ENCODE measurements at places on chromosomes 11 and 22. TPM values are rescaled to one million over a fixed set of nuclear protein-coding genes. Genes with fewer than 3 reads are reported as not detected.

The MN1 gene
- 0.08 TPM for total RNA-seq

The MRGPRE gene
- total RNA-seq: not detected

The SMC1B gene
- total RNA-seq: 0.24 TPM

The TEX12 gene
- not detected for total RNA-seq

The PDE3B gene
- 17.8 TPM for total RNA-seq

The SMTNL1 gene
- total RNA-seq: not detected

DNA sequence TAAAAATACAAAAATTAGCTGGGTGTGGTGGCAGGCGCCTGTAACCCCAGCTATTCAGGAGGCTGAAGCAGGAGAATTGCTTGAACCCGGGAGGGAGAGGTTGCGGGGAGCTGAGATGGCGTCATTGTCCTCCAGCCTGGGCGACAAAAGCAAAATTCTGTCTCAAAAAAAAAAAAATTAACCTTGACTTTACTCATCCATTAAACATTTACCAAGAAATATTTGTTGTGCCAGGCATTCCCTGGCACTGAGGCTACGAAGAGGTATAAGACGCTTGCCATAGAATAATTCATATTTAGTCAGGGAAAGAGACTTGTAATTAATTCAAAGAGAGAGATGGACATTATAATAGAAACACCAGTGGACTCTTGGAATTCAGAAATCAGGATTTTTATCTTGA lies 13.2 kb upstream of the PAFAH1B2 start:
- no peak for DNase-seq

DNA sequence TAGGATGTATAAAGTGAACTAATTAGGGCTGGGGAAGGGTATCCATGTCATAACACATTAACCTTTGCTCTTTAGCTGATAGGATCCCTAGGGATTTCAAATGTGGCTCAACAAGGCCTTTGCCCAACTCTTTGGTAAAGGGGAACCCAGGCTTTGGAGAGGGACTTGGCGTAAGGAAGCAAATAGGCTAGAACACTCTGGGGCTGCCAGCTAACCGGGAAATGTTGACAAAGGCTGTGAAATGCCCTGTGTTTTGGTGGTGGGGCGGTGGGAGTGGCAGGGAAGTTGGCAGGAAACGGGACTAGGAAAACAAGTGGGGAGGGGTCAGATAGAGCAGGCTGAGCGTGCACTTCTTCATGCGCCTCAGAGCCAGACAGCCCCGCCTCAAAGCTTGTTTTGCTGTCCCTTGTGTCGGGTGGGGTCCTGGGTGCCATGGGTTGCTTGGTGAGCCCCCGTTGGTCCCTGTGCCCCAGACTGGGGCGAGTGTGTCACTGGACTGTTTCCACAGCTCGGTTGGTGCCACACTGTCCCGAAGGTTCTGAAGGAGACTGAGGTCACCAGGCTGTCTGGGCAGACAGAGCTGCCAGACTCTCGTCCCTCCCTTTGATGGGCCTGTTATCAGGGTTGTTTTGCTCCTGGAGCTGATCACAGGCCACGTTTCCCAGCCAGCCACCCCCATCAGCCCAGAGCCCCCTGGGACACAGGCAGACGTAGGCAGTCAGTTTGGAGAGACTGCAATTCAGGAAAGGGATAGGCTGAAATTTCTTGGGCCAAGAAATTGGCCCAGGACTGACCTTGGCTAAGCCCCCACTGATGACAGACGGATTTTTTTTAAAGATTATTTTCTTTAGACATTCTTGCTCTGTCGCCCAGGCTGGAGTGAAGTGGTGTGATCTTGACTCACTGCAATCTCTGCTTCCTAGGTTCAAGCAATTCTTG lies 19.6 kb downstream of the KCTD21 start:
- DNase-seq: no peak

- no peak for DNase-seq
Observed at GRCh38 chr11:1592628-1593027, 5.5 kb downstream of the KRTAP5-2 start.

DNA sequence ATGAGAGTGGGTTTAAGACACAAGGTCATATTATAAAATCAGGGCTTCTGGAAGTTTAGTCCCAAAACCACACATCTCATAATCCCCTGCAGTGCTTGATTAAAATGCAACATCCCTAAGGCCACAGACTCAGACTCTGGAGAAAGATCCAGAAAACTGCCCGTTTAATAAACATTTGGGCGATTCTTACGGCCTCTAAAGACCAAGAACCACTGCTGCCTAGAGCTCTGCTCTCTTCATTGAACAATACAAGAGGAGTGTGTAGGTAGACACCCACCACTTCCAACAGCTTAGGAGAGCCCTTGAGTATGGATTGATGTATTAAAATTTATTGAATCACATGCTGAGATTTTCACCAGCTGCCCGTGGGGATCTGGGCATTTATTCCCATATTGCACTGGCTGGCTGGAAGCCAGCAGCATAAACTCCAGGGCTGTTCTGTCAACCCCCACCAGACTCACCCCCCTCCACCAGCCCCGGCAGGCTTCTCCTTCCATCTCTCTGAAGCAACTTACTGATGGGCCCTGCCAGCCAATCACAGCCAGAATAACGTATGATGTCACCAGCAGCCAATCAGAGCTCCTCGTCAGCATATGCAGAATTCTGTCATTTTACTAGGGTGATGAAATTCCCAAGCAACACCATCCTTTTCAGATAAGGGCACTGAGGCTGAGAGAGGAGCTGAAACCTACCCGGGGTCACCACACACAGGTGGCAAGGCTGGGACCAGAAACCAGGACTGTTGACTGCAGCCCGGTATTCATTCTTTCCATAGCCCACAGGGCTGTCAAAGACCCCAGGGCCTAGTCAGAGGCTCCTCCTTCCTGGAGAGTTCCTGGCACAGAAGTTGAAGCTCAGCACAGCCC lies 749 bp upstream of the BEST1 start:
- DNase-seq: no peak

DNA sequence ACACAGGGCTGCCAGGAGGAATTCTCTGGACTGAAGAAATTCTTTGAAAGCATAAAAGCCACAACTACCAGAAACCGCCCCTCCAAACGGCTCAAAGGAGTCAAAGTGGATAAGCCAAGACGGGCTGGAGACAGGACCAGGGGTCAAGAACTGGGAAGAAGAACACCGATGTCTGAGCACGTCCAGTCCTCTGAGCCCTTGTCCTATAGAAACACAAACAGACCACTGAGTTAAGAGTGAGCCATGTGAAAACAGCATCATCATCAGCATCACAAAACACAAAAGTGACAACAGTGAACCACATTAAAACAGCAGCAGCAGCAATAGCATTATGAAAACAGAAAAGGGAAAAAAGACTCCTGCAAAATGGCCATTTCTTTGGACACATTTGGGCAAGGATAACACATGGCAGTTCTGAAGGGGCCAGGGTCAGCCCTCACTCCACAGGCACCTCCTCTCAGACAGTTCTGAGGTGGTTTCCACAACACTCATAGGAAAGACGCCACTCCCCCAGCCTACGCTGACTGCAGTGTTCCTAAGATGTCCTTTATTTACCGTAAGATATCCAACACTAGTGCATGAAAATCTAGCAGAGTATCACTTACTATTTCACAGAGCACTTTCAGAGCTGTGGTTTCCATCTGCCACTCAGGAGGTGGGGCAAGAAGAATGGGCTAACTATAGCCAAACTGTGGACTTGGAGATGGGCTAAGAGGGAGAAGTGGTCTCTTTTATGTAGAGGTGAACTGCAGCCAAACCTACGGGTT lies 28.6 kb upstream of the YPEL1 start:
- no peak for DNase-seq

GRCh38 chr11:65745049-65745448 lies 24.5 kb upstream of the RNASEH2C start:
- no peak for DNase-seq

GRCh38 chr11:39569789-39570188 lies 1889.7 kb downstream of the LRRC4C start:
- no peak for DNase-seq

GRCh38 chr11:80136991-80137390 lies 696.2 kb upstream of the TENM4 start:
- no peak for DNase-seq

- no peak for DNase-seq
Observed at GRCh38 chr11:16911658-16912057, 102.6 kb downstream of the PLEKHA7 start.

DNA sequence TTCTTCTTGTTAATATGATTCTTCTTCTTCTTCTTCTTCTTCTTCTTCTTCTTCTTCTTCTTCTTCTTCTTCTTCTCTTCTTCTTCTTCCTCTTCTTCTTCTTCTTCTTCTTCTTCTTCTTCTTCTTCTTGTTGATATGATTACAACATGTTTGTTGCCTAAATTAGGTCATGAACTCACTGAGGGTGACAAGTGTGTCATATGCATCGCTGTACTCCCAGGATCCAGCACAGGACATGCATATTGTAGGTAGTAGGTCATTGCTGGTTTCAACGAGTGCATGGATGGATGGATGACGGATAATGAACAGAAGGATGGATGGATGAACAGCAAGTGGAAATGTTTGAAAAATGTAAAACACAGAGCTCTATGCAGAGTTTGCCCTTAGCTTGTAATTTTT lies 14.9 kb upstream of the PVALB start:
- no peak for DNase-seq

DNA sequence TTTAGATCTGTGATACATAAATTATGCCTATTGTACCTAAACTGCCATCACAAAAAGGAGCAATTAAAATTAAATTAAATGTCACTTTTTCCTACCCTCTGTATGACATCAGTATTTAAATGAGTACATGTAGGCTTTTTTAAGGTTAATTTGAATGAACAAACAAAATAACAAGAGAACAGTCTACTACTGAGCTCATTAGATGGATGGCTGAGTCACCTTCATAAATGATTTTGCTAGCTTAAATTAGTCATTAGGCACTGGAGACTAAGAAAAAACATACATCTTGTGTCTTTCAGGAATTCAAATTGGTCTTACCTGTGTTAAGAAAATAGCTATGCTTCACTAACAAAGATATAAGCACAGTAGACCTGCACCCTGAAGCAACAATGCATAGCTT lies 153.6 kb downstream of the RCN1 start:
- DNase-seq: no peak

DNA sequence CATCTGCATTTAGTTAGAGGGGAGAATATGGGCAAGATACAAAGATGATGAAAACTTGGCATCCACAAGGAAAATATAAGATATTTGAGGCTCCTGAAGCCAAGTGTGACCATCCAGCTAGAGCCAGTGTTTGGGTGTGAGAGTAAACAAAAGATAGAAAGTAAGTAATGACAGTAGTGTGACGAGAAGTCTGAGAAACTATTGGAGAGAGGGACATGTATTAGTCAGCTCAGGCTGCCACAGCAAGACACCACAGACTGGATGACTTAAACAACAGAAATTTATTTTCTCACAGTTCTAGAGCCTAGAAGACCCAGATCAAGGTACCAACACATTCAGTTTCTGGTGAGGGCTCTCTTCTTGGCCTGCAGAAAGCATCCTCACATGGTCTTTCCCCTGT lies 6.4 kb upstream of the CCKBR start:
- DNase-seq: no peak
